ENCODE measurements at places on chromosomes 11 and 22. TPM values are rescaled to one million over a fixed set of nuclear protein-coding genes. Genes with fewer than 3 reads are reported as not detected.

DNA sequence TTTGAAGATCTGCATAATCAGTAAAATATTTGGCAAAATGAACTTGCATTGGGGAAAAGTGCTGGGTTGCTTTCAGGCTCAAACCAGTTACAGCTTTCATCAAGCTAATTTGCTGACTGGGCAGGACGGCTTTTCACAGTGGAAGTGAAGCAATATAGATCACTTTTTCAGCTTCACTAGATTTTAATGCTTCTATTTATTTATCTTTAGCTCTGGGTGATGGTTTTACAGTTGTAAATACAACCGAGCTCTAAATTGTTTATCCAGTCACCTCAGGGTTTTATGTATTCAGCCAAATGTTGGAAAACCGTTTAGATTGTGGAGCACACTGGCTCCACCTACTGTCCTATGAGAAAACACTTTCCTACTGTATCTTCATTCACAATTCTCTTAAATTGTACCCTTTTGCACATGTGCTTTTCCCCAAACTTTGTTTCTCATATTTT is 58.2 kb downstream of the ACER3 start:
- H3K36me3 ChIP-seq, result no peaks in the 10 kb centered on the region
- H3K4me1 ChIP-seq, result no peaks in the 10 kb centered on the region
- DNase-seq, result no peak
- H3K27me3 ChIP-seq, result no peaks in the 10 kb centered on the region
- H3K27ac ChIP-seq, result no peak overlapping the region

- no peak overlapping the region for H3K4me3 ChIP-seq
- DNase-seq, result no peak
- H3K27me3 ChIP-seq, result no peaks in the 10 kb centered on the region
- no peak overlapping the region for H3K27ac ChIP-seq
- no peaks in the 10 kb centered on the region for H3K36me3 ChIP-seq
Measured at GRCh38 chr11:105856954-105857353, 165.1 kb downstream of the MSANTD4 start.

- no peaks in the 10 kb centered on the region for H3K27me3 ChIP-seq
- H3K4me1 ChIP-seq, result peaks cover 13% of the 10 kb centered on the region
- no peak overlapping the region for H3K4me3 ChIP-seq
- peaks cover 7% of the 10 kb centered on the region for H3K36me3 ChIP-seq
Measured at GRCh38 chr11:68812526-68812925, 29.2 kb downstream of the CPT1A start.

- H3K4me3 ChIP-seq, result no peak overlapping the region
- no peaks in the 10 kb centered on the region for H3K36me3 ChIP-seq
- H3K27ac ChIP-seq, result no peak overlapping the region
- no peaks in the 10 kb centered on the region for H3K27me3 ChIP-seq
- H3K4me1 ChIP-seq, result peaks cover 34% of the 10 kb centered on the region
- no peak for DNase-seq
Measured at GRCh38 chr11:11400635-11401232, 47.7 kb upstream of the CSNK2A3 start.

GRCh38 chr11:22734628-22735345 is 68.4 kb downstream of the GAS2 start:
- no peak overlapping the region for H3K4me3 ChIP-seq
- H3K36me3 ChIP-seq, result no peaks in the 10 kb centered on the region
- no peaks in the 10 kb centered on the region for H3K4me1 ChIP-seq
- no peak overlapping the region for H3K27ac ChIP-seq
- H3K27me3 ChIP-seq, result no peaks in the 10 kb centered on the region

DNA sequence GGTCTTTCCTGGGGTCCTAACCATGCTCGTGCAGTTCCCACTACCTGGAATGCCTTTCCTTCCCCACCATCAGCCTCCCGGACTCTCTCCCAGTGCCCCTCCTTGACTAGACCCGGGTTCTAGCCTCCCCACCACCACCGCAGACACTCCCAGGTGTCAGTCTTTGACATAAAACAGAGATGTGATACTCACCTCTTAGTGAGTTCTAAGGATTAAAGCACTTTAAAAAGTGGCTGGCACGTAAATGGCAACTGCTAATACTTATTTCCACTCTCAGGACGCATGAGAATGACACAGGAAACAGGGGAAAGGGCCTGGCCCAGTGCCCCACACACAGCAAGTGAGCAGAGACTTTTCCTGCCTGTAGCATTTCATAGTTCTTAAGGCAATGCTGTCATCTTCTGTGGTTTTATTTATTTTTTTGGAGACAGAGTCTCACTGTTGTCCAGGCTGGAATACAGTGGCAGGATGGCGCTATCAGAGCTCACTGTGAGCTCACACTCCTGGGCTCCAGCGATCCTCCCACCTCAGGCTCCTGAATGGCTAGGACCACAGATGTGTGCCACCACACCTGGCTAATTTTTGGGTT is 1.9 kb upstream of the SLC25A45 start:
- no peaks in the 10 kb centered on the region for H3K27me3 ChIP-seq
- H3K36me3 ChIP-seq, result no peaks in the 10 kb centered on the region
- DNase-seq, result no peak
- H3K4me1 ChIP-seq, result no peaks in the 10 kb centered on the region
- H3K27ac ChIP-seq, result peak overlapping the region; percentile 96

GRCh38 chr11:47850337-47850736 is 2.2 kb upstream of the NUP160 start:
- no peak overlapping the region for H3K27ac ChIP-seq
- H3K27me3 ChIP-seq, result no peaks in the 10 kb centered on the region
- H3K4me1 ChIP-seq, result peaks cover 19% of the 10 kb centered on the region
- peaks cover 3% of the 10 kb centered on the region for H3K36me3 ChIP-seq
- no peak overlapping the region for H3K4me3 ChIP-seq

- no peaks in the 10 kb centered on the region for H3K4me1 ChIP-seq
- H3K27ac ChIP-seq, result no peak overlapping the region
- H3K27me3 ChIP-seq, result no peaks in the 10 kb centered on the region
- no peaks in the 10 kb centered on the region for H3K36me3 ChIP-seq
- no peak overlapping the region for H3K4me3 ChIP-seq
- DNase-seq, result no peak
Measured at GRCh38 chr11:66906061-66906733, 49.3 kb downstream of the LRFN4 start.

DNA sequence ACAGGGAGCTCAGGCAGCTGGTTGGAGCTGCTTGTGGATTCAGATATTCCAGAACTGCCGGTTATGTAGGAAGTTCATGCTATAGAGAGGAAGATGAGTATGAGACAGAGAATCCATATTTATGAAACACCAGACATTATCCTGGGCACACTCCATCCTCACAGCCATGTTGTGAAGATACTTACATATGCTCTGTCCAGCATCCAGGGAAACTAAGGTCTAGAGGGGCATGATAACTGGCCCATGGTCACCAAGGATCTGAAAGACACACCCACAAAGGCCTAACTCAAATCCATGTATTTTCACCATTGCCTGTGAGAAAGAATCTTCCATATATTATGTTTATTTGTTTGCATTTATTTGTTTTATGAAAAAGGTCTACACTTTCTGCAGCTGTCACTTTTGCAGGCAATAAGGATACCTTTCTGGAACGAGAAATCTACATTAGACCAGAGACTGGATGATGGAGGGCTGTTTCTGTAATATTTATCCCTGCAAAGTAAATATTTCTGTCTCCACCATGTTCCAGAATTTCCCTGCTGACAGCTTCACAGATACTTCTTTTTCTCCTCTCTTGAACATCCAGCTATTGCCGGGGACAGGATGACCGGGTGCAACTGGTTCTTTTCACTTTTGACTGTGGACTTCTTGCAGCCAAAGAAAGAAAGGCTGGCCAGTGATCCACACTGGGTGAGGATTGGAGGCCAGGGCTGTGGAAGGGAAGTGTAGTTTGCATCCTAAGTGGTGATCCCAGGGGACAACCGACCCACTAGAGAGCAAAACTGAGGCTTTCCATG is 145.9 kb upstream of the NAV2 start:
- H3K4me3 ChIP-seq, result no peak overlapping the region
- peaks cover 48% of the 10 kb centered on the region for H3K4me1 ChIP-seq
- H3K36me3 ChIP-seq, result no peaks in the 10 kb centered on the region
- peak overlapping the region; percentile 93 for H3K27ac ChIP-seq
- no peak for DNase-seq

GRCh38 chr11:70119502-70119901 is 41.4 kb downstream of the ANO1 start:
- H3K36me3 ChIP-seq, result no peaks in the 10 kb centered on the region
- no peaks in the 10 kb centered on the region for H3K4me1 ChIP-seq
- no peak overlapping the region for H3K27ac ChIP-seq
- H3K4me3 ChIP-seq, result no peak overlapping the region

DNA sequence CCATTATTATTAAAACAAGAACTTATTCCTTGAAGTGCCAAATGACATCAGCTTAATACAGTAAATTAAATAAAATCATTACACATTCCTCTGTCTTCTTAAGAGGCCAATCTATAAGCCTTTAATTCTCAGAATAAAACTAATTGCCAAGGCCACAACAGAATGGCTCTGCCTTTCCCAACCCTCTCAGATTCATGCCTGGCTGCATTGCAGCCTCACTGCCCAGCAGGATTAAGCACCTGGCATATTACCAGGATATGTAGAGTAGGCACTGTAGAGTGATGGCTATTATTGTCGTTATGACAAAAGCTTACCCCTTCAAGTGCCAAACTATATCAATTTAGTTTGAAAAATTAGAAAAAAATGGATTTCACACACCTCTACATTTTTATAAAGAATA is 9.4 kb upstream of the CALCA start:
- H3K4me3 ChIP-seq, result no peak overlapping the region
- no peaks in the 10 kb centered on the region for H3K4me1 ChIP-seq
- no peak for DNase-seq
- H3K27ac ChIP-seq, result no peak overlapping the region
- no peaks in the 10 kb centered on the region for H3K36me3 ChIP-seq

- H3K4me3 ChIP-seq, result no peak overlapping the region
- H3K36me3 ChIP-seq, result no peaks in the 10 kb centered on the region
- H3K27me3 ChIP-seq, result no peaks in the 10 kb centered on the region
- H3K4me1 ChIP-seq, result peaks cover 23% of the 10 kb centered on the region
- peak; percentile 54 for DNase-seq
Measured at GRCh38 chr11:120131941-120132644, 5.8 kb downstream of the TRIM29 start.

GRCh38 chr11:130458410-130458729 is 9.9 kb downstream of the ADAMTS15 start:
- no peak for DNase-seq
- H3K4me3 ChIP-seq, result no peak overlapping the region
- no peaks in the 10 kb centered on the region for H3K36me3 ChIP-seq
- no peaks in the 10 kb centered on the region for H3K27me3 ChIP-seq

DNA sequence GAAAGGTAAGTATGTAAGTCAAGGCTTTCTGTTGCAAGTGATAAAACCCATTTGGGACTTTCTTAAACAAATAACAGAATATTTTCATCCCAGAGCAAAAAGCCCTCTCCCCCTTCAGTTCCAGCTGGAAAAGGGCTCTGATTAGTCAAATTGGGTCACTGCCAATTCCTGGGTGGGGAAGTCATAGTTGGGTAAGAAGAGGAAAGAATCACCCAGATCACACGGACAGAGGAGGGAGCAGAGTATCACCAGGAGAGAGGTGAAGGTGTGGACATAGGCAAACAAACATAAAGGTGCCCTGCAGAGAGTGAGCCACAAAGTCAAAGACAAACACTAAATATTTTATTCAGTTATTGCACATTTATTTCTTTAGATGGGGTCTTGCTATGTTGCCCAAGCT is 36.3 kb upstream of the SORL1 start:
- peaks cover 19% of the 10 kb centered on the region for H3K4me1 ChIP-seq
- H3K27me3 ChIP-seq, result no peaks in the 10 kb centered on the region
- no peak for DNase-seq
- H3K27ac ChIP-seq, result no peak overlapping the region
- H3K36me3 ChIP-seq, result no peaks in the 10 kb centered on the region

- H3K4me1 ChIP-seq, result no peaks in the 10 kb centered on the region
- H3K36me3 ChIP-seq, result no peaks in the 10 kb centered on the region
- H3K27me3 ChIP-seq, result no peaks in the 10 kb centered on the region
- DNase-seq, result peak; percentile 50
Measured at GRCh38 chr11:1341928-1342524, 32.6 kb upstream of the TOLLIP start.

GRCh38 chr11:114010931-114011330 is 36.0 kb downstream of the HTR3A start:
- H3K27me3 ChIP-seq, result no peaks in the 10 kb centered on the region
- no peak overlapping the region for H3K4me3 ChIP-seq
- DNase-seq, result no peak
- H3K4me1 ChIP-seq, result no peaks in the 10 kb centered on the region
- no peaks in the 10 kb centered on the region for H3K36me3 ChIP-seq

DNA sequence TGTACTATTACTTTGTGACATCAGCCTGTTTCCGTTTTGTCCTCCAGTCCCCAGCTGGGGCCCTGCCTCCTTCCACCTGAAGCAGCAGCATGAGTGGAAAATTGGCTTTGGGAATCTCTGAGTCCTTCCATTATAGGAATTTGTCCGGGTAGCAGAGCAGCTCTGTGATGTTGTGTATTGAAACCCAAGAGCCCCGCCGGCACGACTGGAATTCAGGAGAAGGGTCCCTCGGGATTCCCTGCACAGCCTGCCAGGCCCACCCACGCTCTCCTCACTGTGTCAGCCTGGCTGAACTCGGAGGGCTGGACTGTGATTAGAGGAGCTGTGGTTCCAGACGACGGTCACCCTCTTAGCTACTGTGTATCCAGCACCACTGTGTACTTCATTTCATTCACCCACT is 18.8 kb upstream of the TSPAN18 start:
- H3K36me3 ChIP-seq, result no peaks in the 10 kb centered on the region
- H3K4me1 ChIP-seq, result no peaks in the 10 kb centered on the region
- no peaks in the 10 kb centered on the region for H3K27me3 ChIP-seq
- H3K4me3 ChIP-seq, result no peak overlapping the region
- H3K27ac ChIP-seq, result no peak overlapping the region
- no peak for DNase-seq

GRCh38 chr11:57885298-57886050 is 123.9 kb downstream of the CTNND1 start:
- no peak for DNase-seq
- H3K36me3 ChIP-seq, result no peaks in the 10 kb centered on the region

GRCh38 chr11:91104237-91104636 is 881.4 kb upstream of the CHORDC1 start:
- H3K27me3 ChIP-seq, result no peaks in the 10 kb centered on the region
- no peaks in the 10 kb centered on the region for H3K36me3 ChIP-seq
- no peak for DNase-seq
- no peaks in the 10 kb centered on the region for H3K4me1 ChIP-seq
- no peak overlapping the region for H3K27ac ChIP-seq

- H3K27ac ChIP-seq, result peak overlapping the region; percentile 38
- H3K36me3 ChIP-seq, result peaks cover 35% of the 10 kb centered on the region
- H3K27me3 ChIP-seq, result no peaks in the 10 kb centered on the region
- H3K4me3 ChIP-seq, result no peak overlapping the region
- DNase-seq, result no peak
Measured at GRCh38 chr11:128488471-128488870, 98.9 kb downstream of the ETS1 start.

GRCh38 chr22:27381552-27381951 is 420.0 kb downstream of the MN1 start:
- H3K27me3 ChIP-seq, result no peaks in the 10 kb centered on the region
- H3K36me3 ChIP-seq, result no peaks in the 10 kb centered on the region
- no peak for DNase-seq

Gene SCGB1C1
- not detected for total RNA-seq

Gene FGF4
- total RNA-seq, result not detected

Gene GAB2
- 18.3 TPM for total RNA-seq

Gene PIWIL4
- 8.1 TPM for total RNA-seq

Gene SPDYC
- not detected for total RNA-seq

Gene C1QTNF6
- 1.6 TPM for total RNA-seq

Gene OR52A5
- not detected for total RNA-seq

Gene TRIM3
- 22.5 TPM for total RNA-seq

Gene FREY1
- total RNA-seq, result 3.5 TPM

Gene POU2AF3
- 2.5 TPM for total RNA-seq

Gene MMP11
- 9.9 TPM for total RNA-seq

Gene SHANK3
- 4.2 TPM for total RNA-seq

Gene SCN3B
- 3.0 TPM for total RNA-seq

Gene TMPRSS4
- total RNA-seq, result not detected

Gene SLC6A5
- total RNA-seq, result not detected

Gene CLCF1
- 49.8 TPM for total RNA-seq
